Stimulated activated effector memory CD8-positive, alpha-beta T cell treated with anti-CD3 and anti-CD28 coated beads, Interleukin-12 subunit alpha, Interleukin-12 subunit beta, amount 100 ng/mL, for 72 hours (primary cell): ENCODE measurements at places on chromosomes 13 and 19.

DNA sequence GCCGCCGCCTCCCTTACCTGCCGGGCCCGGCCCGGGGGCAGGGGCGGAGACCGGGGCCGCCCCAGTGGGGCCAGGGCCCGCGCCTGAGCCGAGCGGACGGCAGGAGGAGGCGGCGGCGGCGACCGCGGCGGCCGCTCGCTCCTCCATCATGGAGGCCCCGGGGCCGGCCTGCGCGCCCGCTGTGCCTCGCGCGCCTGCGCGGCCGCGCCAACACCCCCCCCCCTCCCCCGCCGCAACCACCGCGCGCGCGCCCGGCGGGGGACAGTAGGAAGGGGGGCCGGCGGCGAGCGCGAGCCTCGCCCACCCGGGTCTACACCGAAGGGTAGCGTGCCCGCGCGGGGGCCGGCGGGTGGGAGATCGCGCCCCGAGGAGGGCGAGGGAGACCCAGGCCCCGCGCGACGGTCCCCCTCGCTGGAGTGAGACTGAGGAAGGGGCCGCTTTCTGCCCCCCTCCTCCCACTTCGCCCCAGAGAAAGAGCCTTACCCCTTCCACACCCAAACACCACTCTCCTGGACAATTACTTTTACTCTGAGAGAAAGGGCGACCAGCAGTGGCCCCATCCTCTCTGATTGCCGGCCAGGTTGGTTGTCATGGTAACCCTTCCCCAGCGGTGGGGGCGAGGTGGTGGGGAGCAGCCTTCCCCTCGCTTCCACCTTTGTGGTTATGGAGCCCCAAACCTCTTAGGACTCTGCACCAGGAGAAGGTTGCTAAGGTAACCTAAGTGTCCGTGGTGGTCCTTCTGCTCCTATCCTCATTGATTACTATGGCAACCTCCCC, at the start of gene STRN4:
Gene STRN4, minus strand, starts transcription at position 170 of the 777 bp plus-strand sequence. Its CDS starts 20 bp downstream, at position 150.
- DNase-seq, result peak; percentile 41

DNA sequence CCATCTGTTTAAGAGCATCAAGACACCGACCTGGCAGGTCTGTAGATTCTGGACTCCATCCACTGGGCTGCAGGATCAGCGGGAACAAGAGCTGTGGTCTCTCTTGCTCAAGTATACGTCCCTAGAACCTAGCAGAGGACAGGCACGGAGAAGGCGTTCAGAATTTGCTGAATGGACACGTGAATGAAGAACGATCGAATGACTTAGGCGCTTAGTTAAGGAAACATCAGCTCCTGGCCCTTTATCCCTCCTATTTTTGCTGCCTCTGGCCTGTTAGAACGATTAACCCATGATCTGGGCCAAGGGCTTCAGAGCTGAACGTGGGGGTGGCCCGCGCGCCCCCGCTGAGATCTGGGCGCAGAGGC, 953 bp downstream of the DZIP1 start:
- no peak for DNase-seq

DNA sequence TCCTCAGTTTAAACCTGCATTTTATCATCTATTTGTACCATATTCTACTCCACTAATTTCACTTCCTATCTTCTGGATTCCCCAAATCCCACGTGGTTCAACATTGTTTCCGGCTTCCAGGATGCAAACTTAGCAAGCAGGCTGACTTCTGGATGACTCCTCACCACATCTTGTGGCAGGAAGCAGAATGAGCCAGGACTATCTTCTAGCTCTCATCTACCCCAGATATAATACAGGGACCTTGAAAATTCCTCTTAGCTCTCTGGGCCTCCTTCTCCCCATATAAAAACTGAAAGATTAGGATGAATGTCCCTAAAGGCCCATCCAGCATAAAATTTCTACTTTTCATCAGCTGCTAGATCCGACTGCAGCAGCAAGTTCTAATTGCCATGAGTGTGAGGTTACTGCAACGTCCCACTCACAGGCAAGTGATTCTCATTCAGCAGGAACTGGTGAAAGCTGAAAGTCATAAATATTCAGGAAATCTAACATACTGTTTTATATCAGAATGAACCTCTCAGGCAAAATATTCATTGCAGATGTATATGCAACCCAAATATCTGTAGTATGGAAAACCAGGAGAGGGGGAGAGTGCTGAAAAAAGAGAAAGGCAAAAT, 93.4 kb downstream of the KCTD12 start:
- no peak for DNase-seq

DNA sequence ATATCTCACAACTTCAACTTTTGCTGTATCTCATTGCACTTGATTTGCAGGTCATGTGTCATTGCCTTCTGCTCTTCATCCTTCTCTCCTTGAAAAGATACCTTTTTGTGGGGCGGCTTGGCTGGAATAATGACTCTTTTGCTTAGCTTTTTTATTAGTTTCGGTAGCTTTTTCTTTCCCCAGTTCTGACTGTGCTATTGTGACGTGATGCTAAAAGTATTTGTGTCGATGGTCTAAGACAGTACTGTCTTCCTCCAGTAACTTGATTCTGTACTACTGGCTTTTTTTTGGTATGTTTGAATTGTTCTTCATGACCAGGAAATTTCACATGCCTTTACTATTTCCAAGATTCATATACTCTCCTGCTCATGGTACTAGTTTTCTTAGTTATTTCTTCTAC, 63.1 kb downstream of the SLITRK1 start:
- no peak for DNase-seq

- no peak for DNase-seq
Observed at GRCh38 chr13:53781941-53782340, 753.3 kb downstream of the OLFM4 start.

GRCh38 chr19:51122112-51122981, 2.4 kb upstream of the SIGLEC9 start:
- no peak for DNase-seq

DNA sequence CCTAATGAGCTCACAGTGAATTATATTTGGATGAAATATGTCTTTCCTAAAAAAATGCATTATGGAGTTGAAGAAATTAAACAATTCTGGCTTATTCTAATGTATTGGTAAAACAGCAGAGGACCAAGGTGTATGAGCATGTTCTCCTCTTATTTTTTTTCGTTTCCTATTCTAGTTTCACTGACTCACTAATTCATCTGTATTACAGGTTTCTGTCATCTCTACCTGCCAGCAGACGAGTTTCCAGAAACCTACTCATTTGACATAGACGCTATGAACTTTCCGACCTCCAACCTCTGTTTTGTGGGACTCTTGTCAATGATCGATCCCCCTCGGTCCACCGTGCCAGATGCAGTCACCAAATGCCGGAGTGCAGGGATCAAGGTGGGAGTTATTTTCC, 20.3 kb downstream of the ATP12A start:
- DNase-seq, result no peak

- DNase-seq, result no peak
Observed at GRCh38 chr19:50705422-50706019, 14.1 kb downstream of the SHANK1 start.

- DNase-seq, result no peak
Observed at GRCh38 chr19:56810260-56810659, 30.3 kb downstream of the PEG3 start.

DNA sequence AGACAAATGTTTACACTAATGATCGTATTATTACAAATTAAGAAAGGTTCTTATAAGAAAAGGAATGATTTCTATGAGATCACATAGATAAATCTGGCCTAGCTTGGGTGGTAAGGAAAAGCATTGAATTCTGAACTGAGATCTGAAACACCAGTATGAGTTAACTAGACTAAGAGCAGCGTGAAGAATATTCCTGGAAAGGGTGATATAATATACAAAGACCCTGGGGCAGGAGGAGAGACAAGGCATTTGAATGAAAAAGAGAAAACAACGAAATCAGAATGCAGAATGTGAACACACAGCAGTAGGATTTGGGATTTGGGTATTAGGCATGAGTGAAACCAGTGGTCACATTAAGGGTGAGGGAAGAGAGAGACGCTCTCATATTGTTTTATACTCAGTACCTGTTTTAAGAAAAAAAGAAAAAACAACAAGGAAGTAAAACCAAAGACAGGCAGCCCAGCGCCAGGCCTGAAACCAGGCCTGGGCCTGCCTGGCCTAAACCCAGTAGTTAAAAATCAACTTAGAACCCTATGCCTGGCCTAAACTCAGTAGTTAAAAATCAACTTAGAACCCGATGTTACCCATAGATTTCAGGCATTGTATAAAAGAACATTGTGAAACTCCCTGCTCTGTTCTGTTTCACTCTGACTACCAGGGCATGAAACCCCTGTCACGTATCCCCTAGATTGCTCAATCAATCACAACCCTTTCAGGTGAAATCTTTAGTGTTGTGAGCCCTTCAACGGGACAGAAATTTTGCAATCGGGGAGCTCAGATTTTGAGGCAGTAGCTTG, 287.1 kb downstream of the ITGBL1 start:
- DNase-seq, result no peak

DNA sequence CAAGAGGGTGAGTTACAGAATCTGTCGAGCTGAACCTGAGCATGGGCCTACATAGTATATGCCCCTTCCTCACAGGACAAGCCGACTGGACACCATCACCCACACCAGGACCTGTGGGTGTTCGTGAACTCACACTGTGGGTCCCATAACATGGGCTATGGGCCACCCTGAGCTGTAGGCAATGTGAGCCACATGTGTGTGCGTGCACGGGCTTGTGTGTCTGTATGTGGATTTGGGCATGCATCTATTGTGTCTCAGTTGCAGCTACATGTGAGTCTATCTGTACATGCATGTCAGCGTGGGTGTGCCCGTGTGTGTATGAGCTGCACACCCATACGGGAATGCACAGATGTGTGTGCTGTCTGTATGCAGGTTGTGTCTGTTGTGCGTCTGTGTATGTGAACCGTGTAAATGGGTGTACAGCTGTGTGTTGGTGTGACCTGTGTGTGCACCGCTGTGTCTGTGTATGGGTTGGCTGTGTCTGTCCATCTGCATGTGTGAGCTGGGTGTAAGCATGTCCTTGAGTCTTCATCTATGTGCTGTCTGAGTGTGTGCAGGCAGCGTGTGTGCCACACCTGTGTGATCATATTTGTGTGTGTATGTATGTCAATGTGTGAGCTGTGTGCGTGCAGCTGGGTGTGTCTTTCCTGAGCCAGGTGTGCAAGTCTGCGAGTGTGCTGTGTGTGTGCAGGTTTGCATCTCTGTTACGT, 1.7 kb downstream of the NOTCH3 start:
- DNase-seq, result no peak

DNA sequence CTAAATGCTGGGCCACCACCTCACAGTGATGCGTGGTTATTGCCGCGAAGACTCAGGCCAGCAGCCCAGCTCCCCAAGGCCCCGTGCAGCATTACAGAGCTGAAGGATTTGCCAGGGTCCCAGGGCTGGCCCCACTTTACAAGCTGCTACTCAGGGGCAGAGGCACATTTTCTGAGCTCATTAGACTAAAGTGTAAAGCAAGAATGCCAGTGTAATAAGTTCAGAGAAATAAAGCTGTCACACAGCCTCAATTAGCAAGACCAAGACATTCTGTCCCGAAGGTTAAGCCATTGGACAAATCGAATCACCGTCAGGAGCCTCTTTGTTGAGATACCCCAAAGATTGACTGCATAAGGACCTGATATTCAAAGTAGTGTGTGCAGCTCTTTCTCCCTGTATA, 428.4 kb downstream of the EFNB2 start:
- DNase-seq, result no peak

- DNase-seq, result no peak
Observed at GRCh38 chr13:25440061-25440460, 68.3 kb downstream of the ATP8A2 start.

DNA sequence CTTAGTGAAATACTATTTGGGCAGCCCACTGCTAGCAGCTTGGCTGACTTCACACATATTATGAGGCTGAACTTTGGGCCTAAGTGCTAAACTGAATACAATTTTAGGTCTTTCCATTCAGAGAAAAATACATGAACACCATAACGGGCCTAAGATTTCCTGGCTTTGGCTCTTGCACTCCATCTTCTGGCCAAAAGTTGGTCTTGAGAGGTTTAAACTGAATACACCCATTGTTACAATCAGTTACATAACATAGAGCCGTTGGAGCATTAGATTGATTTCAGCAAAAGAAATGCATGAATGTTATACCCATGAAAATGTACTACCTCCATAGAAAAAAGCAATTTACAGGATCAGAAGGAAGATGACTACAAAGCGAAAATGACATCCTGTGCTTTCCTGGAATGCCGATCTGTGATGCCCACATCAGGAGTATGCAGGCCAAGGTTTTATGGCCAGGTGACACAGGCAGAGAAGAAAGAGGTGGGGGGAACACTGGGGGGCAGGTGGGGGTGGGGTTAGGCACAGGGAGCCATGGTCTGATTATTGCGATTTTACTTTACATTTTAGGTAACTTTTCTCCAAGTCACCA, 11.1 kb upstream of the SHISA2 start:
- DNase-seq, result no peak

- DNase-seq, result no peak
Observed at GRCh38 chr13:39521701-39522100, 81.3 kb downstream of the LHFPL6 start.

- DNase-seq, result no peak
Observed at GRCh38 chr13:34939771-34940170, 2.3 kb upstream of the NBEA start.

DNA sequence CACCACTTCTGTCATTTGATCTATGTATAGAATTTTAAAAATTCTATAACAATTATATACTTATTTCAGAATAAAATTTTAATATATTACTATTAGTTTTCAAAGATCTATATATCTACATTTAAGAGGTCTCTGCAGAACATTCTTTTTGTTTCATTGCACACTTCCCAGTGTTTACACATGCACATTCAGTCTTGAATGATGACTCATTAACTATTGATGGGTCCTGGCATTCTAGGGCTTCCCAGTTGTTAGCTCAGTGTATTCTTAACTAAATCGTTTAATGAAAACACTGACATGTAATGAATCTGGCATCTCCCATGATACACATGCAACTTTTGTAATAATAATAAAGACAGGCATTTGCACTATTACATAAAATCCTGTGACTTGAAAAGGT, 324.6 kb downstream of the KLF12 start:
- DNase-seq, result no peak

- no peak for DNase-seq
Observed at GRCh38 chr13:98721825-98722510, 30.5 kb downstream of the SLC15A1 start.
